M059J (cell line): ENCODE measurements at places on chromosomes 5 and 9.

GRCh38 chr9:87594194-87594593, 96.5 kb downstream of the DAPK1 start:
- no peak for DNase-seq

DNA sequence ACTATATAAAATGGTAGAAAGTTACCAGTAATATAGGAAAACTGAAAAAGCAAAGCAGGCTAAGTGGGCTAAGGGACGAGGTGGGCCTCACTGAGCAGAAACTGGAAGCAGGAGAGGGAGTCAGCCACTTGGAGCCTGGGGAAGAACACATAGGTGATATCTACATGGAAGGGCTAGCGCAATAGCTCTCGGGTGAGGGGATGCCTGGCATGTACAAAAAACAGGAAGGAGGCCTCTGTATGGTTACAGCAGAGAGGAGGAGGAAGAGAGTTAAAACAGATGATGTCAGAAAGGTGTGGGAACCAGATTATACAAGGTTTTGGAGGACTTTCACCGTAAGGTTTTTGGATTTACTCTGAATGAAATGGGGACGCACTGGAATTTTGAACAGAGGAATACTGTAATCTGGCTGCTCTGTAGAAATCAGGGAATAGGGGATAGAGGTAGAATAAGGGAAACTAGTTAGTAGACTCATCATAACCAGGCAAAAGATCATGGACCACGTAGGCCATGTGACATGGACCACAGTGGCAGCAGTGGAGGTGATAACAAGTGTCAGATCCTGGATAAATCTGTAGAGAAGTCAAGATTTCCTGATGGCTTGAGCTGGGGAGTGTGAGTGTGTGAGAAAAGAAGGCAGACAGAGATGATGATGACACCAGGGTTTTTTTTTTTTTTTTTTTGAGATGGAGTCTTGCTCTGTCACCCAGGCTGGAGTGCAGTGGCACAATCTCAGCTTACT, 52.5 kb downstream of the FNBP1 start:
- DNase-seq = peak; percentile 19

GRCh38 chr5:132749506-132749905, 2.3 kb downstream of the CCNI2 start:
- no peak for DNase-seq

DNA sequence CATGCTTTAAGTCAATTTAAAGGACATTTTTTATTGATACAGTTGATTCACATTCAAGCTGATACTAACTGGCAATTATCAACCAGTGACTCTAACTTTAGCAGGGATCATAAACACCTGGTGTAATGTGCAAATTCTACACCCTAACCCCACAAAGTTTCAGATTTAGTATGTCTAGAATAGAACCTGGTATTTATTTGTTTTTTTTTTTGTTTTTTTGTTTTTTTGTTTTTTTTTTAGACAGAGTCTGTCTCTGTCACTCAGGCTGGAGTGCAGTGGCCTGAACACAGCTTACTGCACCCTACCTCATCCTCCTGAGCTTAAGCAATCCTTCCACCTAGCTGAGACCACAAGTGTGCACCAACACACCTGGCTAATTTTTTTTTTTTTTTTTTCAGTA, 311.2 kb upstream of the SEMA6A start:
- no peak for DNase-seq

GRCh38 chr9:126781186-126782052, 23.4 kb upstream of the ZBTB43 start:
- DNase-seq = peak; percentile 75
